ENCODE measurements at places on chromosomes 4 and X.

DNA sequence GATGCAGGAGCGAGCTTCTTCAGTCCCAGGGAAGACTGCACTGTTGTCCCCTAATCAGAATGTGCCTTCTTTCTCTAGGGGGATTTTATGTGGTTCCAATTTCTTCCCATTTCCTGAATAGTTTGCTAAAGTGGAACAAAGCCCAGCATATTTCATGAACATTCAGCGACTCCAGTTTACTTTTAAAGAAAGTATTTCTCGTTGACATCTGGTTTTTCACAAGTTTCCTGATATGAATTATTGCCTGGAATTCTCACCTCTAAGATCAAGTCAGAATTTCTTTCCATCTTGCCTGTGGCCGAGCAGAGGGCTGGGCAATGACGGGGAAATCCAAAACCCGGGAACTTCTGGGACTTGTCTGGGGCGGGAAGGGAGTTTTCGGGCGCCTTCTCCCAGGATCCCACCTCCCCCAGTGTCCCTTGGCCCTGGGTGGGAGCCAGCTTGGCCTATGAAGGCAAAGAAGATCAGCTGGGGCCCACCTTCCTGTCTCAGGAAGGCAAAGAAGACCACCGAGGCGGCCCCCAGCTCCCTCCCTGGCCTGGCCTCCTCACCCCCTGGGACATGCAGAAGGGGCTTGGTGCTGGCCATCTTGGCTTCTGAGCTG, 15.4 kb downstream of the SORCS2 start:
- DNase-seq, result no peak

DNA sequence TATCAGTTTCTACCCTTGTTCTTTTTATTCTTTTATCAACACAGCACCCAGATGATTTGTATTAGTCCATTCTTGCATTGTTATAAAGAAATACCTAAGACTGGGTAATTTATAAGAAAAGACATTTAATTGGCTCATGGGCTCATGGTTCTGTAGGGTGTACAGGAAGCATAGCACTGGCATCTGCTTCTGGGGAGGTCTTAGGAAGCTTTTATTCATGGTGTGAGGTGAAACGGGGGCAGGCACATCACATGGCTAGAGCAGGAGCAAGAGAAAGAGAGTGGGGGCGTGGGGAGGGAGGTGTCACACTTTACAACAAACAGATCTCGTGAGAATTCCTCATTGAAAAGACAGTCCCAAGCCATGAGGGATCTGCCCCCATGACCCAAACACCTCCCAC, 285.3 kb downstream of the SMARCA1 start:
- no peak for DNase-seq

DNA sequence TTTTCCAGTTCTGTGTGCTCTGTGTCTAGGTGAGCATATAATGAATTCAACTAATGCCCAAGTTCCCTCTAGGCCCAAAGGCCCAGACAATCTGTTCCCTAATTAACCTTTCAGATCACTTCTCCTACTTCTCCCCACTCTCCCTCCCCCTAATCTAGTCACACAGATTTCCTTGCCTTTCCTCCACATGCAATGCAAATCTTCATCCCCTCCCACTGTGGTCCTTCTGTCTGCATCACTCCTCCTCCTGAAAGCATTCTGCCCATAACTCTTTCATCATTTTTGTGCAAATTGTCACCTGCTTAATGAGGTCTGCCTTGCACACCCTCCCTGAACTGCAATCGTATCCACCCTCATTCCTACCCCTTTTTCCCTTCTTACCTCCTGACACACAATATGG, 346.6 kb downstream of the FBXO8 start:
- DNase-seq, result no peak

- DNase-seq, result no peak
Observed at GRCh38 chr4:173415092-173415491, 16.2 kb upstream of the SCRG1 start.

GRCh38 chrX:16695079-16695676, 17.3 kb downstream of the CTPS2 start:
- DNase-seq, result peak; percentile 40

DNA sequence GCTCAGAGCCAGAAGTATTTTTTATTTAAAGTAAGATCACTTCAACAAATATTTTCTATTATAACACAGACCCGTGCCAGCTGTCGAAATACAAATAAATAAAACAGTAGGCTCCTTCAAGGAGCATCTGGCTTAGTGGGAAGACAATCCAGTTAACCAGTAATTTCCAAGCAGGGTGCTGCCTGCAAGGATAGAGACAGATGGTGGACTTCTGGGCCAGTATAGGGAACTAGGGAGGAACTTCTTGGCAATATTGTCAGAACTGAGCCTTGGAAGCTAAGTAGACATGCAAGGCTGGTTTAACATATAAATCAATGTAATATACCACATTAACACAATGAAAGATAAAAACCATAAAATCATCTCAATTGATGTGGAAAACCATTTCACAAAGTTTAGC, 17.0 kb upstream of the MTMR1 start:
- peak; percentile 66 for DNase-seq

DNA sequence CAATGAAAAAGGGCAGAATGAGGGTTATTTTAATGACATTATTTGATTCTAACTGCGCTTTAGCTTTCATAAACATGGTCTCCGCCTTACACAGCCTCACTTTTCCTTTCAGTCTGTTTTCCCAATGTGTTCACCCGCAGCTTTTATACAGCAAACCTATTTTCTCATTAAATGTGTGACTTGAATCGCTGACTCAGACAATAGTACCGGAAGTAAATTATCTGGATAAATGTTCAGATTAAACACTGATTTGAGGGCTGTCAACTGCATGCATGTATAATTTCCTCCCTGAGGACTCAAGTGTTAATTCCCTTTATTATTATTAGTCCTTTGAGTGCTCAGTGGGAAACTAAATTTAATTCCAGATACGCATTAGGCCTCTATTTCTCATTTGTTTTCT, 117.3 kb downstream of the FAM133A start:
- no peak for DNase-seq

DNA sequence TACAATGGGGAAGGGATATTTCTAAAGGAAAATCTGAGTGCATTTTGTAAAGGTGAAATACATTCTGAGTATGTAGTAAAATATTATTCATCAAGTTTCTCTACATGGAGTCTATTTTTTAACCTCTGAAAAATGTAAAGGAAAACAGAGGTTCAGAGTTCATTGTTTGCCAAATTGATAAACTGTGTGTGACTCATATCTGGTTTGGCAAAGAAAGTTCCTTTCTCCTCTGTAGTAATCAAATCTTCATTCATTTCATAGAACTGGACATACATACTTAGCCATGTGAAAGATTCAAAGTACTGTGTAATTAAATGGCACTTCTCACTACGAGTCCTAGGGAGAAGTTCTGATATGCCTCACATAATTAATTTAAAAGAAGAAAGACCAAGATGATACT, 61.6 kb downstream of the HPGD start:
- no peak for DNase-seq

- no peak for DNase-seq
Observed at GRCh38 chr4:17544205-17544604, 29.2 kb downstream of the CLRN2 start.

DNA sequence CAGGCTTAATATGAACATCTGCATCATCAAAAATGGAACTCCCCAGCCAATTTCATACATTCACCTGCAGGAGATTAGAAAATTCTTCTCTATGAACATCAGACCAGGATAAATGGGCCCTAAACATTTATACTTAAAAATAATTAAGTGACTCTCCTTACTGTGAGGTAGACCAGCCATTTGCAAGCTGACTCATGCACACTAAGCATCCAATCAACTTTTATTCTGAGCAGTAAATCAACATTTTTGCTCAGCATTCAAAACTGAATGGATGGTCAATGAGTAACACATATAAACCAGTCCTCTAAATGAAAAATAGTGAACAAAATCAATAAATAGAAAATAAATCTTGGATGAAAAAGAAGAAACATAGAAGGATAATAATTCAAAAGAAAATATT, 19.9 kb upstream of the PCDH10 start:
- DNase-seq, result no peak

GRCh38 chr4:109691411-109691920, 11.8 kb downstream of the CASP6 start:
- DNase-seq, result no peak

DNA sequence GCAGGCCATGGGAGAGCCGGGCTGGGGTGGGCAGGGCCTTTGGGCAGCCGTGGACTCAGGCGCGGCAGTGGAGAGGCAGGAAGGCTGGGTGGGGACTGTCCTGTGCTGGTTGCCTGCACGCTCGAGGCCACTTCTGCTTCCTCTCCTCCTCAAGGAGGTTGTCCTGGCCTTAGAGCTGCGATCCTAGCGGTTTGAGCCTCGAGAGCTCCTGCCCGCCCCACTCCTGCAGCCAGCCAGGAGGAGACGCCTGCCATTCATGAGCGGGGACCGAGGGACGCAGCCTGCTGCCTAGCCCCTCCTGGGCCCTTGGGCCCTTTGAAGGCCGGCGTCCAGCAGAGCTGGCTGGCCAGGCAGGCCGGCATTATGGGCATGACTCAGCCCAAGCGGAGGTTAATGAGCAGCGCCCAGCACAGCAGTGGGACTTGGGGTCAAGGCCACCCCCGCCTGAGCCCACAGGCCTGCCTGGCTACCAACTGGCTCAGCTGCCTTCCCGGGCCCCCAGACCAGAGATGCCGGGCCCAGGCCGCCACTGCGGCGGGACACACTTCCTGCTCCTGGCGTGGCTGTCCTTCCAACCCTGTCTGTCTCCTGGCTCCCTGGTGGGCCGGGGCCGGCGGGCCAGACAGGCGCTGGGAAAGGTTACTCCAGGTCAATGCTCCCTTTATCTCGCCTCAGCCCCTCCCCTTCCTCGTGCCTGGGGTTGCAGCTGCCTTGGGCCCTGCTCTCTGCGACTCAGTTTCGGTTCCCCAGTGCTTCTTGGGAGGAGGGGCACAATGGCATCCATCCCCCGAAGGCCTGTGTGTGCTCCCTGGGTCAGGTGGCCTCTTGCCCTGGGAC, 1.8 kb downstream of the ABCD1 start:
- no peak for DNase-seq

- DNase-seq, result no peak
Observed at GRCh38 chrX:112653017-112653416, 26.7 kb downstream of the LHFPL1 start.

GRCh38 chr4:129403848-129404247, 307.9 kb downstream of the C4orf33 start:
- no peak for DNase-seq

GRCh38 chrX:17030580-17031270, 84.3 kb downstream of the REPS2 start:
- no peak for DNase-seq

- DNase-seq, result no peak
Observed at GRCh38 chr4:13597604-13598003, 29.9 kb downstream of the BOD1L1 start.

DNA sequence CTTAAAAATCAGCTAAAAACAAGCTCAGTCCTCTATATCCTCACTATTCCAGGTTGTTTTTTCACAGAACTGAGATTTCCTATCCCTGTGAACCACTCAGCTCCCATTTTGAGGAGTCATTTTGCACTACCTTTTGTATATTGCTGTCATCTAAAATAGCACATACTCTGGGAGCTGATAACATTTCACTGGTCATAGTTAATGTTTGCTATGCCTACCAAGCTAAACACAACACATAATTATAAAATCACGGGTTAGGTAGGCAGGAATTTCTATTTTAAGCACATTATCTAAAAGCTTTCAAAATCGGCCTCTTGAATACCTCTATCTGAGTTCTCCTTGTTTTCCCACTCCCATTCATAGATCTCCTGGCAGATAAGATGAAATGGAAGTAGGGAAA, 882.0 kb upstream of the INTU start:
- DNase-seq, result no peak

DNA sequence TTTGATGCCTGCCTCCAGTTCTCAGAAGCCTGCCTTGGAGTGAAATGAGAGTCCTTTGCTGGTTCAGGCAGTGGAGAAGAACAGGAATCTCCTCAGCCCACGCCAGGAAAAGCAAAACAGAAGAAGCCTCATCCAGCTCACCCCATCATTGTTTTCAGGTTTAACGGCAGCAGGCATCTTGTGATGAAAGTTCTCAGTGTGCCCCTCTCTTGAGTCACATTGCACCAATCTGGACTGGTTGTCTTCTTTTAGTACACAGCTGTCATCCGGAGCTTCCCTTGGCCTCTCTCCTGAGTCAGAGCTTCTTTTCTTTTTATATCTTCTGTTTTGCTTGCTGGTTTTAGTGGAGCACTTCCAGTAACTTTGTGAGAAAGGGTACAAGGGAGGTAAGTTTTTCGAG, 50.9 kb downstream of the TSPAN7 start:
- no peak for DNase-seq

GRCh38 chr4:124905441-124905840, 192.9 kb upstream of the ANKRD50 start:
- DNase-seq, result no peak

- no peak for DNase-seq
Observed at GRCh38 chr4:97587912-97588311, 555.4 kb downstream of the STPG2 start.

- DNase-seq, result no peak
Observed at GRCh38 chr4:166252487-166253402, 379.7 kb downstream of the TLL1 start.

GRCh38 chrX:133783274-133783673, 202.1 kb downstream of the GPC3 start:
- DNase-seq, result no peak

- DNase-seq, result no peak
Observed at GRCh38 chr4:184386271-184386781, 88.0 kb downstream of the IRF2 start.

- DNase-seq, result peak; percentile 57
Observed at GRCh38 chr4:18593297-18594002, 571.9 kb upstream of the LCORL start.

DNA sequence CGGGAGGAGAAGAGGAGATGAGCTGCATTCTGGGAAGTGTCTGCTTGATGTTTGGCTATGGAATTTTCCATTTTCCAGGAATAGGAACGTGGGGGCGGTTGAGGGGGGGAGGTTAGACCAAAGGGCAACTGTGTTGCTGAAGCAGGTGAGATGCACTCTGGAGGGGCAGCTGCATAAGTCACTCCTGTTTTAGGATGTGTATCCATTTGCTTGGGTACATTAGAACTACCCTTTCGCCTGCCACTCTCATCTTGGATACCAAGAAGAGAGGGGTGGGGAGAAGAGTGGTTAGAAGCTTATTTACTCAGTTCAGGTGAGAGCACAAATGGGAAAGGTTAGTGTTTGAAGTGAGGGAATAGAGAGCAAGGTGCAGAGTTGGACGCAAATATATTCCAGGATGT, 934 bp upstream of the GPR119 start:
- no peak for DNase-seq

- DNase-seq, result no peak
Observed at GRCh38 chr4:109215506-109215905, 87.0 kb downstream of the COL25A1 start.

GRCh38 chrX:107447642-107448041, 1.8 kb upstream of the FRMPD3 start:
- DNase-seq, result no peak

DNA sequence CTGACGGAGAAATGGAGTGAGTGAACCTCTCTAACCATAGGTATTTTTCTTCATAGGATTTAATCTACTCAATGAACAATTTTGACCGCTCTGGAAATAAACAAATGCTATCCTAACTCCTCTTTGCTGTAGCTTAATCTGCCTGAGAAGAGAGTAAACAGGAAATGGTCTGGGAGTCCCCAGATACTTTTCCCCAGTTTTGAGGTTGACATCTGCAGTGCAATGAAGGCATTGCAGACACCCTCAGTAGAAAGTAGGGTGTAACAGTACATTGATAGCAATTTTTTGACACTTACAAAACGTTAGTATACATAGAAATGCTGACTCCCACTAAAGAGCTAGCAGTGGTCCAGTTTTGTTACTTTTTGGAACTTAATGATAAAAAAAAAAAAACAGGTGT, 495.9 kb upstream of the FAM241A start:
- DNase-seq, result no peak

Data from NCI-H2171 treated with DMSO at 0.1 percent for 48 hours (cell line).